IPS DF 19.7 (cell line): ENCODE measurements at places on chromosomes 3 and 15.

DNA sequence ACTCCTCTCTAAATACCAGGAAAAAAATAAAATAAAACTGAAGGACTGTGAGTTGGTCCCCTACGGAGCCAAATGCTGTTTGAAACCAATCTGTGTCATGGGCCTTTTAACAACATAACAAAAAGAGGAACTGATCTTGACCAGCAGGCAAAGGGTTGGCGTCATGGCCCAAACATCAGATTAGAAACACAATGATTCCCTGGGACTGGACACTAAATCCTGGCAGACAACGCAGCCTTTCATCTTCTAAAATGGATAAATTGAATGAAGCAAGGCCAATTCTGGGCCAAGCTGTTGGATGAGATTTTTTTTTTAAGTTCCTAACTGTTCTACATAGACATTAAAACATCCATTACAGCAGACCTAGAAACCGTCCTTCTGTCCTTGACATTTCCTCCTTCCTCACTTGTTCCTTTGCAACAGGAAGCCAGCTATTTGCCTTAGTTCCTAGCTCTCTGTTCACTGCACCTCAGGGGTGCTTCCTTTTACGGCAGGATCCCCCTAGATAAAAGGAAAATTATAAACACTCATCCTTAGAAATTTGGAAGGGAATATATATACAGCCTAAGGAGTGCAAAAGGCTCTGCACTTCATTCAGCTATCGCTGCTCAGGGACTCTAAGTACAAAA is 21.6 kb upstream of the TAFA4 start:
- DNase-seq: no peak

GRCh38 chr3:61450866-61451265 is 110.5 kb upstream of the PTPRG start:
- no peak for DNase-seq

GRCh38 chr3:129973853-129974563 is 512 bp upstream of the TRH start:
- no peak for DNase-seq

DNA sequence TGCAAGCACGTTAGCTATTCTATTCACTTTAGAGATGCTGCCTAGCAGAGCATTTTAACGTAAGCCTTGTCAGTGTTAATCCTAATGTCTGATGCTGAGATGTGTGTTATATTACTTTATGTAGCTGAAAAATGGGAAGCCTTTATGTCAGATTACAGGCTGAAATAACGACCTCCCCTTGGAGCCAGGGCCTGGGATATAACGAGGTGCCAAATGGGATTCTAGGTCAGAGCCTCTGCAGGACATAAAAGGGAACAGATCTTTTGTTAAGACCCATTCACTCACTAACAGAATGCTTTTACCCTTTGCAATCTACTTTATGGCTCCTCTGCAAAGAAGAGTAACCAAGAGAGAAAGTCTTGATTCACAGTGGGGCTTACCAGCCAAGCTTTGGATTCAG is 815.5 kb upstream of the CFAP20DC start:
- DNase-seq: no peak

DNA sequence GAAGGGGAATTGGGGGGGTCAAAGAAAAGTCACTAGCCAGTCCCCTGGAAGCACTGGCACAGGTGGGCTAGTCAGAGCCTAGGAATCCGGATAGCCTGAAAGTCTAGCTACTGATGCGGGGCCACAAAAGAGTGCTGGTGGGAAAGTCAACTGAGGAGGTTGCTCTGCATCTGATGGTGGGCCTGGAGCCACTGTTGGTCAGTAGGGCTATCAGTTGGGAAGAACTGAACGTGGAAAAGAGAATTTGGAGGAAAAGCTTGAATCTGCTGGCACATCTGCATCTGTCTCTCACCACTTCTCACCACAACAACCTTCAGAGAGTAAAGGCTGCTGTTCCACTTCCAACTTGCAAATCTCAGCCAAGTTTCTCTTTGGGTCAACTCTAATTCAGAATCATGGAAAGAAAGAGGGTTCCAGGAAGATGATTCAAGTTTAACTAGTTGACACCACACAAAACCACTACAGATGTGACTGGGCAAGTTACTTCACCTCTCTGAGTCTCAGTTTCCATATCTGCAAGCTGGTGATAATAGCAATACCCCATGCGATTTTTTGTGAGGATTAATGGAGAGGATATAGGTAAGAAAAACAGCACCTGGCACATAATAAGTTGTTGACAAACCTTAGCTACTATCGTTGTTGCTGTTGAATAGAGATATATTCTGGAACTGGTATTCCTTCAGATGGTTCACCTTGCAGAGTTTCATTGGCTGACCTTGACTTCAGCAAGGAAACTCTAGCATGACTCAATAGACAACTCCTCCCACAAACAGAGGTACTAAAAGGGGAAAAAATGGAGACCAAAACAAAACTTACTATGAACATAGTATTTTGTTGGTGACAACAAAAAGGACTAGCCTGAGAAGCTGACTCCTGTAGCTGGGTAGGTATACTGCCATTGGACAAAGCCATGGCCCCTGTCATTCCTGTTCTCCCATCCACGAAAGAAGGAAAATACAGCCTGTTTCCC is 280.2 kb upstream of the STT3B start:
- no peak for DNase-seq

DNA sequence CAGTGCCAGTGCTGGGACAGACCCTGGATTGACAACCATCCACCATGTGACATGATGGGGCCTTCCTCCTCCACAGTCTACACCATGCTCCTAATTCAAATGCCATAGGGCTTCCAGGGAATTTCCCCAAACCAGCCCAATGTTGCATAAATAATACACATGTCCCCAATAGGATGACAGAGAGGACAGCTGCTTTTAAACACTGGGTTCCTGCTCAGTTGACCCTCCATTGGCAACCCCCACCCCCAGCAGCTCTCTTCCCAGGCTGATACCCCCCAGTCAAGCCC is 28.3 kb upstream of the ATP2B2 start:
- DNase-seq: no peak

DNA sequence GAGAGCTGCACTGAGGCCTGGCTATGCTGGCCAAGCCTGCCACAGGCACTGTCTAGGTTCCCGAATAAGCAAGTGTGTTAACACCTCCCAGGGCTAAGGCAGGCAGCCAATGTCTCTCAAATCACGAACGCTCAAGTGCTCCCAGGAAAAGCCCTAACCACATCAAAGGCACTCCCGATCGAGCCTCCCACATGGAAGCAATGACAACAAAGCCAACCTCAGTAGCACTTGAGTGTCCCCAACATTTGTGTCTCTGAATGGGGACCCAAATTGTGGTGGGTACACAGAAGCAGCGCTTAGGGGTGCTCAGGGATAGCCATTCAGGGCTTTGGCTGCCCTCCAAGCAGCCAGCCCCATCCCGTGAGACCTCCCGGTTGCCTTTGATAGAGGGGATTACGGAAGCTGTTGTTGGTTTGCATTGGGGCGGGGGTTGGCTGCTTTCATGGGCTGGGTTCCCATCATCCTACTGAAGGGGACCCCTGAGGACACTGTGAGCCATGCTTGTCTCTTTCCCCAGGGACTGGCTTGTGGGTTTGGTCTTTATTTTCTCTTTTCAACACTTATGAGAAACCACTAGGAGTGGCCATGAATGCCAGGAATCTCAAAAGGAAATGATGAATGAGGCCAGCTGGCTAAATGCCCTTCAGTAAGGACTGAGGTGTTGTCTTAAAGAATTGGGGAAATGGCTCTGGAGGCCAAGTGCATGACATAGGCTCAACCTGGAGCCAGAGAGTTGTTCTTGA is 234.1 kb upstream of the FEZF2 start:
- no peak for DNase-seq
